Vagina (tissue), 2 donors: ENCODE measurements at places on chromosomes 1 and 21.

DNA sequence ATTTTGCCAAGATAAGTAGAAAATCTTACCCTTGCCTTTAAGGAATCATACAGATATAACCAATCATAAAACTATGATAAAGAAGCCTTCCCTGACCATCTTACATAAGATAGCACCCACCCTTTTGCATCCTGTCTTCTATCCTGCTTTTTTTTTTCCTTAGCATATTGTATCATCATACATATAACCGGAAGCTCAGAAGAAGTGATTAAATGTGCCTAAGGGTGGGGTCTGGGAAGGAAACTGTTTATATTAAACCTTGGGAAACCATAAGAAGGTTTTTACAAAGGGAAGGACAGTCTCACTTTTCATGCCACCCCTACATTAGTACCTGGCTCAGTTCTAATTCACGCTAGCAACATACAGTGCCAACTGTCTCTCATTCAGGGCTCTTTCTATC lies 66.8 kb downstream of the LUZP1 start:
- no peak for DNase-seq

- DNase-seq: no peak
These were observed 176.9 kb upstream of the PRMT6 start for GRCh38 chr1:106879538-106879937.

- DNase-seq: no peak
These were observed 34.3 kb downstream of the GPR137B start for GRCh38 chr1:236176337-236177336.

DNA sequence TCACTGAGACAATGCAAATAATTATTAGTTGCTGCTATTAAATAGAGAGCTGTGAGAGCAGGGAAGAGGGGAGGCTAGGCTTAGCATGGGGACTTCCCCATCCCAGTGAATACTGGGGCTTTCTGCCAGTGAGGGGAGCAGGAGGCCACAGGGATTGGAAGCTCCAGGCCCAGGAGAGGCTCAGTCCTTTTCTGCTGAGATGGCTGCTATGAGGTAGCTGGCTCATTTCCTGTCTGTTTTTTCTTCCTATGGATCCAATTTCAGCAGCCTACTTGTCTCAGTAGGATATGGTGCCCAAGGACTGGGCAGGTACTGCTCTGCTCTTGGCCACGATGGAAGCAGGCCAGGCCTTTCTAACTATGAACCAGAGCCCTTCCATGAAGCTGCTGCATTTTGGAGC lies 10.0 kb downstream of the STMN1 start:
- DNase-seq: no peak

- DNase-seq: no peak
These were observed 467.4 kb upstream of the VAMP3 start for GRCh38 chr1:7303554-7304317.

DNA sequence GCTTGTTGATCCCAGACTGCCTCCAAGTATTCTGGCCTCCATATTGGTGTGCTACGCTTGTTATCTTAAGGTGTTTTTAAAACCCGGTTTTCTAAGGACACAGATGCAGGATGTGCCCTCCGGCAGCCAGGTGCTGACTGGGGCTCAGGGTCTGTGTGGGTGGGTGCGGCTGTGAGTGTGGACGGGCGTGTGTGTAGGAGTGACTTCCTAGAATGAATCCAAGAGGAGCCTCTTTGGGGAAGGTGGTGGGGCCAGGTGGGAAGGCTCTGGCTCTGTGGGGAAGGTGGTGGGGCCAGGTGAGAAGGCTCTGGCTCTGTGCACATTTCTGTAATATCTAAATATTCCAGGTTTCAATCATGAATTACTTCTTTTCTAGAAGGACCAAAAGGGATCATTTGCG lies 12.8 kb upstream of the TSPEAR start:
- DNase-seq: no peak

DNA sequence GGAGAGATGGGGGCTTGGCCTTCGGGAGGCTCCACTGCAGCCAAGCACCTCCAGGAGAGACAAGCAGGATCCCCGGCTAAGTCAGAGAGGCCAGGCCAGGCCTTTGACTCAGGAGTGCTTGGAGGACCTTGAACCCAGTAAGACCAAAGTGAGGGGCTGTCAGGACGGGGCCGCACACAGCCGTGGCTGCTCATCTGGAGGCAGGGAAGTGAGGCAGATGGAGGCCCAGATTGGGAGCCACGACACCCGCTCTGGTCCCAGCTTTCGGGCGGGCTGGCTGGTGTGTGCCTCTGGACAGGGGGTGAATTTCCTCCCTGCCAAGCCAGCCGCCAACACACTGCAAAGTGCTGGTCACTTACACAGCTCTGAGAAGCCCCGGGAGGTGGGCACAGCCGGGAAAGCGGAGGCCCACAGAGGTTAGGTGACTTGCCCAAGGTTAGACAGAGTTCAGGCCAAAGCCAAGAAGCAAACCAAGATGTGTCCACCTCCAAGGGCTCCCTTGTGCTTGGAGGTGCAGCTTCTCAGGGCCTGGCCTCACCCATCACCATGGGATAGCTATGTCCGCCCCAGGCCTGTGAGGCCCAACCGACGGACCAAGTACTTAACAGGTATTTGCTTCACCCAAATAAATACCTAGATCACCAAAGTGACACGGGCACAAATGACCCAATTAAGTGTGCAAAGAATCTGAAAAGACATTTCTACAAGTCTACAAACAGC lies 58.3 kb downstream of the CHD5 start:
- DNase-seq: no peak

GRCh38 chr1:18819986-18820790 lies 39.3 kb downstream of the TAS1R2 start:
- DNase-seq: no peak

GRCh38 chr1:79364896-79365295 lies 358.4 kb upstream of the ADGRL4 start:
- DNase-seq: no peak

- no peak for DNase-seq
These were observed 2.6 kb upstream of the DVL1 start for GRCh38 chr1:1351511-1352427.

GRCh38 chr1:203048555-203049051 lies 22.3 kb downstream of the PPFIA4 start:
- DNase-seq: no peak

GRCh38 chr1:182786223-182786994 lies 3.2 kb upstream of the NPL start:
- no peak for DNase-seq

- no peak for DNase-seq
These were observed 42.7 kb downstream of the TAS1R2 start for GRCh38 chr1:18816808-18817207.

DNA sequence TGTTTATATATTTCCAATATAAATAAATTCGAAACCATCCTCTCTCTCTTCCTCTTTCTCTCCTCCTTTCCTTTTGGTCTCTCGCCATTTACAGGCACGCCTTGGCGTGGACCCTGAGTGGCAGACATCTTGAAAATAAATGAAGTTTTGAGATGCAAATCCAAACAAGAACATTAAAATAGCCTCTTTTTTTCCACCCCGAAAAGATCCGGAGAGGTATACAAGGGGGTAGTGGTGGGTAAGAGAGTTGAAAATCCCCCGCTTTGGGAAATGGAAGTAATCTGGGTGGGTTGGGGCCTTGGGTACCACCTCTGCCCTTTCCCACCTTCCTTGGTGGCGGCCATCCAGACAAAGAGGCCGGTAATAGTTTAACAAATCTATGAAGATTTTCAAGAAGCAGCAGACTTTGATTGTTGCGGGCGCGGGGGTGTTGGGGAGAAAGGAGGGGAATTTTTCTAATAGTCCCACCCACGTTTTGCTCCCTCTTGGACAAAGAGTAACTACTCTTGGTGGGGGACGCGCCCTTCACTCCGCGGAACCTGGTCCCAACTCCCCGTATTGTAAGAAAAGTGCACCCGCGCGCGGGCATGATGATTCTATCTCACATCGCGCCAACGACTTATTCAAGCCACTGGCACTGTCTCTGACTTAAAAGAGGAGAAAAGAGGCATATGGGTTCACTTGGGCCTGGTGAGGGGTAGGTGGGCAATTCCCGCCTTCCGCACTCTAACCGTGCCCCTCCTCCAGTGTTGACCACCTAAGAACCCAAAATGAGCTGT lies 4.0 kb upstream of the FOXD3 start:
- DNase-seq: no peak

GRCh38 chr1:63602629-63603028 lies 9.4 kb downstream of the PGM1 start:
- no peak for DNase-seq

GRCh38 chr1:21564521-21565095 lies 55.4 kb downstream of the ALPL start:
- no peak for DNase-seq

DNA sequence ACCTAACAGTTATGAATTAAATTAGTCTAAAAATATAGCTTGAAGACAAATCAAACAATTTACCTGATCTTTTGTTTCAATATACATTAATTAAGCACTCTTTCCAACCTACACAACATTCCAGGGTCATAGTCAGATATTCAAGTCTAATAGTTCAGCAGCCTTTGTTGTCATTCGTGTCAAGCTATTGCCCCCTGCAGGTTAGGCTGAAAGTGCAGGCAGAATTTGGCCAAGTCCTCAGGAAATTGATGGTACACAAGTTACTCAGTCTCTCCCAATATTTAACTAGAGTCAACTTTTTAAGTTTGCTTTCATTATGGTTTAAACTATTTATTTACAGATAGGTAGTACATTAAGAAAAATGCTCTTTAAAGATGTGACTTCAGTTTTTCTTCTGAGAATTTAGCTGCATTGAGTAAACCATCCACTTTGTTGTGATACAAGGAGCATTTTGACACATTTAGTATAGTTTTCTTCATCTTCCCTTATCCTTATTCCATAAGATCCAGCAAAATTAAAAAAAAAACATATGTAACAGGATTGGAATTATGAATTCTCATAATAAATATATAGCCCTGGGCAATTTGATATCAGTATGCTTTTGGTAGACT lies 130.3 kb upstream of the DPYD start:
- DNase-seq: no peak

DNA sequence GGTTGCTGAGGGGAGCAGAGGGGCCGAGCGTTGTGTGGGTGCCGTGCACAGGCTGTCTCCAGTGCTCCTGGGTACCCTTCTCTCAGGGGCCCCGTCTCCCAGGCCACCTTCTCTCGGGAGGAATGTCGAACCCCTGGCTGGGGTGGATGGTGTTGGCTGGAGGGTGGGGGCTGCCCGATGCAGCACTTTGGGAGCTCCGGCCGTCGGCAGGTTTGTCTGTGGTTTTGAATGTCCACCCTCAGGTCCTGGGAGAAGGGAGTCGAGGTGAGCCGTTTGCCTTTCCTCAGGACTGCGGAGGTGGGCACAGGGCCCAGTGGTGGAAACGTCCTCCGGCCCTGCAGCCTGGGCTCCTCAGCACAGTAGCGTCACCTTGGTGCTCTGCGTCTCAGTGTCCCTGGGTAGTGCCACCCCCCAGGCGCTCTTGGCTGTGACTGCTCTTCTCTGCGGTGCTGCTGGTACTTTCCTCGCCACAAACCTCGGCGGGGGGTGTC lies 14.5 kb downstream of the SLX9 start:
- no peak for DNase-seq

- DNase-seq: no peak
These were observed 4.1 kb downstream of the TAGLN2 start for GRCh38 chr1:159921251-159921650.

DNA sequence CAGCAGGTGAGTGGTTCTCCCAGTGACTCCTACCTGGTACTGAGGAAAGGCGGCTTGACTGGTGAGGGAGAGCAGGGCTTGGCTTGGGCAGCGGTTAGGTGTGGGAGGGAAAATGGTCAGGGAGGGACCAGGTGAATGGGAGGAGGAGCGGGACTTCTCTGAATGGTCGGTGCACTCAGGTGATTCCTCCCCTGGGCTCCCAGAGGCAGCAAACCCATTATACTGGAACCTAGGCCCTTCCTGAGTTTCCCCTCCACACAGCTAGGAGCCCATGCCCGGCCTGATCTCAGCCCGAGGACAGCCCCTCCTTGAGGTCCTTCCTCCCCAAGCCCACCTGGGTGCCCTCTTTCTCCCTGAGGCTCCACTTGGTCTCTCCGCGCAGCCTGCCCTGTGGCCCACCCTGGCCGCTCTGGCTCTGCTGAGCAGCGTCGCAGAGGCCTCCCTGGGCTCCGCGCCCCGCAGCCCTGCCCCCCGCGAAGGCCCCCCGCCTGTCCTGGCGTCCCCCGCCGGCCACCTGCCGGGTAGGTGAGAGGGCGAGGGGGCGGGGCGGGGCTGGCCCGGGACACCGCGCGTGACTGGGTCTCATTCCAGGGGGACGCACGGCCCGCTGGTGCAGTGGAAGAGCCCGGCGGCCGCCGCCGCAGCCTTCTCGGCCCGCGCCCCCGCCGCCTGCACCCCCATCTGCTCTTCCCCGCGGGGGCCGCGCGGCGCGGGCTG lies 2.3 kb downstream of the ARTN start:
- no peak for DNase-seq

DNA sequence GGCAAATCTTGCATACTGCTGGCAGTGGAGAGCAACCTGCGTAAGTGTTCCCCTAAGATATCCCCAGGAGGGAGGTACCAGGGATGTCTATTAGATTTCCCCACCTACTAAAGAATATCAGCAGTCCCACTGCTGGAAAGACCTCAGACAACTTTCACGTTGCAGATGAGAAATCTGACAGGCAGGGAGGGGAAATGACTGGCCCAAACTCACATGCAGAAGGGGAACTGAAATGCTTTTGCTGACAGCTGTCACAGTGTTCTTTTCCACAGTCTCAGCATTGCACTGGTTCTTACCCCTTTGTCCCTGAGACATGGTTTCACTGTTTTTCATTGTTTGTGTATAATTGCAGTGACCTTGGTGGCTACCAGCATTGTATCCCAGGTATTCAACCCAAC lies 84.8 kb upstream of the ATP1A1 start:
- no peak for DNase-seq

DNA sequence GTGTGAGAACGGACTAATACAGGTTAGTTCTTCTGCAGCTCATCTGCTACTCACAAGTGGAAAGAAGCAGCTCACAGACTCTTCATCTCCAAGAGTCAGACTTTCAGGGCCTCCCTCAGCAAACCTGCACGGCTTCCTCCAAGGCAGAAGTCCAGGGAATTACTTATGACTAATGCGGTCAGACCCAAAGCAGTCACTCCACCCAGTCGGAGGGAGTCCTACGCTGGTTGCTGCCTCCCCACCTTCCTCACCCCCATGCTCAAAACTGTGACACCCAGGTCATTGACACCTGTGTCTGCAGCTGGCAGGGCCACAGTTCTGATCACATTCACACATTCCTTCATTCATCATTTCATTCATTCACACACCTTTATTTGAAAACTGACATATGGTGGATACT lies 38.4 kb upstream of the PRDM2 start:
- DNase-seq: no peak

DNA sequence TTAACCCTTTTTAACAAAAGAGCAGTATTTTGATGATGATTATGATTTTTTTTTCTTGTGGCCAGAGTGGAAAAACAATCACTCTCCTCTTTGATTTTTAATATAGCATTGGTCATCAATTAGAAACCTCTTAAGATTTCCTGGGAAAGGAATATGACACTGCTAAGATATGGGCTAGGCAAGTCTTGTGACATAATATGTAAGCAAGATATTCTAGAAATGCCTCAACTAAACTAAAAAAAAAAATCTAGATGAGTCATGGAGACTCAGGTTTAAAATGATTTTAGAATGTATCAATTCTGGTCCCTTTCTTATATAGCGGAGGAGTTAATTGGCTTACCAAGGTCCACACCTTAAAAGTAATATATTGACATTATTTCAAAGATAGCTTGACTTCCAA lies 60.3 kb upstream of the JUN start:
- no peak for DNase-seq

- no peak for DNase-seq
These were observed 7.1 kb downstream of the HPCA start for GRCh38 chr1:32893198-32894018.
